ENCODE measurements at places on chromosomes 16 and 17.
A peak's percentile ranks its signal among the peaks of the same experiment; 100 is the strongest.

DNA sequence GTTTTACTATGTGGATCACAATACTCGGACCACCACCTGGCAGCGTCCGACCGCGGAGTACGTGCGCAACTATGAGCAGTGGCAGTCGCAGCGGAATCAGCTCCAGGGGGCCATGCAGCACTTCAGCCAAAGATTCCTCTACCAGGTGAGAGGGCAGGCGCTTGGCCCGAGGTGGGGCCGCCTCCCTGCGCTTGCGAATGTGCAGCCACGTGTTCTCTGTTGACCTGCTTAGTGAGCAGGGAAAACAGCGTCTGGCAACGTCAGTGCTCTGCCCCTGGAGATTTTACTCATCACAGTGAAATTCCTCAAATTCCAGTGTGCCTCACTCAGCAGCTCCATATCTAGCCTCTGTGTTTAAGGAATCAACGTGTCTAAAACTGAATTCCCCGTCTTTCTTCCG, 33.4 kb upstream of the CLEC18A start:
- no peak for DNase-seq

GRCh38 chr16:50208460-50208931, 55.4 kb downstream of the TENT4B start:
- no peak for DNase-seq

GRCh38 chr16:47780213-47780875, 319.2 kb downstream of the PHKB start:
- no peak for DNase-seq

DNA sequence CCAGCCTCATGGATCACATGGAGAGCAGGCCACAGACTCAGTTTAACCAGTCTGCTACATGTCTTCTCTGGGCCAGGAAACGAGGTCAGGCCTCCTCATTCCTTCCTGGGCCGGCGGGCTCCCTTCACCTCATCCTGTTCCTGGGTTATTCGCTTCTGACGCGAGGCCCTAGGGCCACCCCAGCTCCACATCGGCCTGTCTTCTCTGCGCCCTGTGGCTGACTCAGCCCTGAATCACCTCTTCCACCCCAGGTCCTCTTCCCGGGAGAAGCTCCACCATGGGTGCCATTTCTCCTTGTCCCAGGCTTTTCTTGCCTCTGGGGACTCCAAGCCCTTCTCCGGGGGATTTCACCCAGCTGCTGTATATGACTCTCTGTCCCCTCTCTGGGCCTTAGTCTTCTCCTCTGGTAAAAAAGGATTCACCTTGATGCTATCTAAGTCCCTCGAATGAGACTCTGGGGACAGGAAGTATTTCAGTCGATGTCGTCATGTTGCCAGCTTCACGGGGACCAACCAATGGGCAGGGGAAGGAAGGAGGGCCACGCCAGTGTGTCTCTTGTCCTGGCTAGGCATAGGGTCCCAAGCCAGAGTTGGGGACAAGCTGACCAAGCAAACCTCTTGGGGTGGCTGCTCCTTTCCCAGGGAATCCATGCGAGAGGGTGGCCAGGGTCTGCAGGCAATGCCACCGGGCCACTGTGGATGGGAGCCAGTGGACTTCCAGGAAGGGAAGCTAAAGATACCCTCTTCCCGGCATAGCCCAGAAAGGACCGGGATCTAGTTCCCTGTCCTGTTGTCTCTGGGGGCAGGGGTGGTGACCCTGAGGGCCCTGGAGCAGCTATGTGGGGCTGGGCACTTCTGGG, 58.7 kb downstream of the SOCS3 start:
- DNase-seq: no peak

GRCh38 chr16:82460766-82461165, 166.0 kb upstream of the CDH13 start:
- DNase-seq: no peak

DNA sequence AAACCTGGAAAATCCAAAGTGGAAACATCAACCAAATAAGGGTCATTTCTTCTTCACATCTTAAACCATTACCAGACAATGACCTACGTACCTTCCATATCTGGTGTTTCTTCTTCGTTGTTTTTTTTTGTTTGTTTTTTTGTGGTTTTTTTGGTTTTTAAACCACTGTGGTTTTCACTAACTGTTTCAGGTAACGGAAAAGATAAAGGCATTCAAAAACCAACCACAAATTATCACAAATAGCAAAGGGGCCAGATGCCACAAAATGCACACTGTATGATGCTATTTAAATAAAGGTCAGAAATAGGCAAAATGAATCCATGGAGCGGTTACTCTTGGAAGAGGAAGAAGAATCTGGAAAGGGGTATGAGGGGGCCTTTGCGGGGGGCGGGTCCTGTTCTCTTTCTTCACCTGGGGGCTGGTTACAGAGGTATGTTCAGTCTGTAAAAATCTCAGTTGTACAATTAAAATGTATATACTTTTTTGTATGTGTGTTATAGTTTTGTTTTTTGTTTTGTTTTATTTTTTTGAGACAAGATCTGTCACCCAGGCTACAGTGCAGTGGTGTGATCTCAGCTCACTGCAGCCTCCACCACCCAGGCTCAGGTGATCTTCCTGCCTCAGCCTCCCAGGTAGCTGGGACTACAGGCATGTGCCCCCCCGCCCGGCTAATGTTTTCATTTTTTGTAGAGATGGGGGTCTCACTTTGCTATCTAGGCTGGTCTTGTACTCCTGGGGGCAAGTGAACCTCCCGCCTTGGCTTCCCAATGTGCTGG, 29.6 kb downstream of the LITAF start:
- DNase-seq: no peak

- no peak for DNase-seq
Measured at GRCh38 chr16:47359478-47359877, 101.4 kb downstream of the ITFG1 start.

DNA sequence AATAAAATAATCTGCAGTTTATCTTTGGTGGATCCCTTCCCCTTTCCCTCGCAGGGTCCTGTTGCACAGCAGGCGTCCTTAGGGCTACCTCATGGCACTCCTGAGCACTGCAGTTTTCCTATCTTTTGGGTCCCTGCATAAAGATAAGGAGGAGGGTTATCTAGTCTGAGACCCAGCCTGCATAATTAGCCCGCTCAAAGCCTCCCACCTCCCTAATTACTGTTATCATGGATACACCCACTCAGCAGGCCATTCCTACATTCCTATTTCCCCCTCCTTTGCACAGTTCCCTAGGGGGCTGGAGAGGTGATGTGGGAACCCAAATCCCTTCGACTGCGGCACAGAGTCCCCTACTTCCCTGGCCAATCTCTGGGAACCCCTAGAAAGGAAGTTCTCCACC, 5.1 kb upstream of the CLUH start:
- no peak for DNase-seq

GRCh38 chr16:77584205-77584859, 138.0 kb upstream of the NUDT7 start:
- DNase-seq: no peak

DNA sequence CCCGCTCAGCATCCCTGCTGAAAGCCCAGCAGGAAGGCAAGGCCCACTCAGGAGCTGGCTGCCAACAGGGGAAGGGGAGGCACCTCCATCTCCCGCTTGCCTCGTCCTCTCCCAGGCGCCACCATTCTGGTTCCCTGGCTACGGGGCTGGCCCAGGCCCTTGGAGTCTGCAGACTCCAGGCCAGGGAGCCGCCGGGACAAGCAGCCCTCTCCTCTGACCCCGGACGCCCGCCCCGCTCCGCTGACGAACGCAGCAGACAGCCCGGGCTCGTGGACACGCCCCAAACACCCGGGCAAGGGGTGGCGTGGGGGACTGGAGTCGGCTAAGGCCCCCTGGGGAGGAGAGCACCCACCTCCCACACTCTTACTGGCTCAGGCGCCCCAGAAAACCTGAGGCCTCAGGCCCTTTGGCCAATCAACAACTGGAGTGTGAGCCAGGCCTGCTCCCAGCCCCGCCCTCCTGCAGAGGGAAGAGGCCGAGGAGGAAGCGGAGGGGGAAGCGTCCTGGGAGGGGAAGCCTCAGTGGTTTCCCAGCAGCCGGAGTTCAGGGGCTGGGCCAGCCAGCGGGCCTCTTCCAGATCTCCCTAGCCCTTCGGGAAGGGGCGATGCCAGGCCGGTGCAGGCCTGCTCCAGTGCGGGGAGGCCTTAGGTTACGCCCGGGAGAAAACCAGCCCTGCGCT, 4.2 kb downstream of the MNT start:
- peak; percentile 89 for DNase-seq

DNA sequence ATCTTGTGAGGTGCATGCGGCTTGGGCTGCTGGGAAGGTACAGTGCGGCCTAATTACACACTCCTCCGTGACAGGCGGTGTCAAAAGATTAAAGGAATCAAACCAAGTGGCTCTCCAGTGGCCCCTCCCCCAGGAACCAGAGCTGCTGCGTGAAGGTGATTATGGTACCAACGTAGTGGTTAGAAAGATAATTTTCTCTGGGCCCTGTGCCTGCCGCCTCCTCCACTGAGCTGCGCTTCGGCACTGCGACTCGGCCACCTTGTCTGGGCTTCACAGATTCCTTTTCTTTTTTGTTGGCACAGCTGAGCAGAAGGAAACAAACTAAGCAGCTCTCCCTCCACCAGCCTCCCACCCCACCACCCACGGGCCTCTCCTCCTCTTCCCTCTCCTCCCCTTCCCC, 113.2 kb upstream of the SDK2 start:
- no peak for DNase-seq

DNA sequence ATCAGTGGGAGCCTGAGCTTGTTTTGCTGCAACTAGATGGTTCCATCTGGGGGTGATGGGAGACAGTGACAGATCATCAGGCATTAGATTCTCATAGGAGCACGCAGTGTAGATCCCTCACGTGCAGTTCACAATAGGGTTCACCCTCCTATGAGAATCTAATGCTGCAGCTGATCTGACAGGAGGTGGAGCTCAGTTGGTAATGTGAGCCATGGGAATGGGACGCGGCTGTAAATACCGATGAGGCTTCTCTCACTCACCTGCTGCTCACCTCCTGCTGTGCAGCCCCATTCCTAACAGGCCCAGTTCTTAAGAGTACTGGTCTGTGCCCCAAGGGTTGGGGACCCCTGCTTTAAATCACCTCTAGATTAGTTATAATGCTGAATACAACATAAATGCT, 137.5 kb upstream of the PLEKHM1 start:
- DNase-seq: no peak

DNA sequence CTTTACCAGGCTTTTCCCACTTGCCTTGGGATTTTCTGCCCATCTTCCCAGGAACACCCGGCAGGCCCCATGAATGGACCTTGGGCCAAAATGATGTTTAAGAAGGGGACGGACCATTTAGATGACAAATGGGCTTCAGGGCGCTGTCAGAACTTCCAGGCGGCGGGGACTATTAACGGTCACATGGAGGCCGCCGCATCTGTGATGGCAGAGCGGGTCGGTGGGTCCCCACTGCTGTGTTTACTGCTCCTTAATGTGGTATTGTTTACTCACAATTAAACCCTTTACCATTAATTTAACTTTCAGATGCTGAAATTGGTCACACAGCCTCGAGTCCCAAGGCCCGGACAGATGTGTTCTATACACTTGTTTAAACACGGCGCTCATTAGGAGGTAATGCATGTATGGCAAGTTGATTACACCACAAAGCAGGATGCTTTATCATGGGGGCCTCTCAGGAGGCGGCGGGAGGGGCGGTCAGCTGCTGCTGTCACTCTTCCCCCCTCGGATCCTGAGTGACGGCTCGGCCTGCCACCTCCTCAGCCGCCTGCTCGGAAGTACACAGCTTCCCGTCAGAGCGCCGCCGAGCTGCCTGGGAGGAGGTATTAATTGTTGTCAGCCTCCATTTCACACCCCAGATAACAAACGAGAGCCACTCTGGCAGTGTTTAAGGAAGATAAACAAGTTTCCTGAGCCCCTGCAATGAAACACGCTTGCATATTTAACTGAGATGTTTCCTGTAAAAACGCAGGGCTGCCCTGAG, 83.9 kb upstream of the IRX3 start:
- peak; percentile 64 for DNase-seq

- DNase-seq: no peak
Measured at GRCh38 chr16:14539631-14540030, 90.4 kb downstream of the PARN start.

GRCh38 chr17:51536627-51537026, 276.3 kb downstream of the UTP18 start:
- DNase-seq: no peak

- no peak for DNase-seq
Measured at GRCh38 chr17:48548523-48549280, 3.8 kb upstream of the HOXB2 start.

DNA sequence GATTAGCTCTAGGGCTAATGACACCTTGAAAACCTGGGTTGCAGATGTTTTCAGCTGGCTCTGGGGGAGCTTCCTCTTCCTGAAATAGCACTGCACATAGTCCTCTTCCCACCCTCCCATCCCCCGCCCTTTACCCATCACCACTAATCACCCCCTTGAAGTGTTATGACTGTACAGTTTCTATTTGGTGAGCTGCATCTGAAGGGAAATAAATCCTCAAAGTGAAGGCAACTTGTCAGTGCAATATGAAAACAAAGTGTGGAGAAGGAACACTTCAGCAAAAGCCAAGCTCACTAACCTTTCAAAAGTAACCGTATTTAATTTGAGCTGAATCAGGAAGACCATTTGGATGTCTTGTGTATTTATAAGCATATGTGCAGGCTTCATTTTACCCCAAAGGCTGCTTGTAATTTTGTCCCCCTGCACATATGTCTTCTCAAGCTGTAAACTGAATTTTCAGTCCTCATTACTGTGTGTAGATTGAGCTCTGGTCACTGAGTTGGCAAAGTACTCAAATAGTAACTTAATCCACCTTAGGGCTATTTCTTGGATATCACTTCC, 44.1 kb upstream of the CA10 start:
- DNase-seq: no peak

GRCh38 chr17:79008666-79009387, 737 bp downstream of the CANT1 start:
- peak; percentile 7 for DNase-seq

DNA sequence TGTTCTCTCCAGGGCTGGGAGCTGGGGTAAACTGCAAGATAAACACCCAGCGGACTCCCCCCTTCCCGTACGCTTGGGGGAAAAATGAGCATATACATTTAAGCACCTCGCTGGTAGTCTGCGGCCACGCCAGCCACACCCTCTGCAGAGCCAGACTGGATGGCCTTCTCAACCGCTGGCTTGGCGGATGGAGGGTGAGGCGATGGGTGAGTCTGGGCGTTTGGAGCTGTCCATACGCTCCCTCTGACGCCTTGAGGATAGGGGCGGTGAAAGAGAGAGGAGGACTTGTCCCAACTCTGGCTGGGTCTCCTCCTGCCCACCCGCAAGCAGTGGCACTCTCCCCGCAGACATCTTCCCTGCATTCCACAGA, 1.0 kb downstream of the ITGA3 start:
- DNase-seq: no peak

DNA sequence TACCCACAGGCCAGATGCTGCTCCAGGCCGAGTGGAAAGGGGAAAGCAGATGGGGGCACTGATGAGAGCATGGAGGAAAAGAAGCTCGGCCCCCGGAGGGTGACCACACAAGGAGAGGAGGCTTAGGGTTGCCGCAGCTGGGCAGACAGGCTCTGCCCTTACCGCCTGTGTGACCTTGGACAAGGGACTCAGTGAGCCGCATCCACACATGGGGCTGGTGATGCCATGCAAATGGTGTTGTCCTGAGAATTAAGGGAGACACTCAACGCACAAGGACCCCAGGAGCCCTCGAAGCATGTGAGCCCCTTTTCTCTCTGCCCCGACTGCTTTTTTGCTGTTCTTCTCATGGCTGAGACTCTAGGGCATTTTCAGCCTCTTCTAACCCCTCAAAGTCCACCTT, 61.0 kb downstream of the PLXDC1 start:
- DNase-seq: no peak

Measured in right forelimb (tissue), 1 donor.